ENCODE measurements at places on chromosomes 1 and 21.
A peak's percentile ranks its signal among the peaks of the same experiment; 100 is the strongest.

DNA sequence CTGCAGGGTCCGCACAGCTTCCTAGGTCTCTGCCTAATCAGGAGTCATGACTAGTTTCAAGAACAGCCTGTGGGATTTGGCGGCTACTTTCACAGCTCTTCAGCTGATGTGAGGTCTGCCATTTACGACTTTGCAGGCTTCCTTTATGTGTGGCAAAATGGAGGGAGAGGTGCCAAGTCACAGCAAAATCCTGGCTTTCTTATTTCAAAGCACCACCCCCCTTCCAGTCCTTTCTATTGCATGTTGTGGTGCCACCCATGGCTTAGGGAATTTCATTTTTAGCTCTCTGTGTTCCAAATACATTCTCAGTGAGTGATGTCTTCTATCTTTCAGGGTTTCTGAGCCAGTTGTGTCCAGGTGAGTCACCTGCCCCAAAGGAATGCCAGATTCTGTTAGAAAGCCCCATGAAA, 75.1 kb upstream of the WLS start:
- no peak for DNase-seq

GRCh38 chr1:91011726-91012125, 10.1 kb downstream of the ZNF644 start:
- DNase-seq: no peak

DNA sequence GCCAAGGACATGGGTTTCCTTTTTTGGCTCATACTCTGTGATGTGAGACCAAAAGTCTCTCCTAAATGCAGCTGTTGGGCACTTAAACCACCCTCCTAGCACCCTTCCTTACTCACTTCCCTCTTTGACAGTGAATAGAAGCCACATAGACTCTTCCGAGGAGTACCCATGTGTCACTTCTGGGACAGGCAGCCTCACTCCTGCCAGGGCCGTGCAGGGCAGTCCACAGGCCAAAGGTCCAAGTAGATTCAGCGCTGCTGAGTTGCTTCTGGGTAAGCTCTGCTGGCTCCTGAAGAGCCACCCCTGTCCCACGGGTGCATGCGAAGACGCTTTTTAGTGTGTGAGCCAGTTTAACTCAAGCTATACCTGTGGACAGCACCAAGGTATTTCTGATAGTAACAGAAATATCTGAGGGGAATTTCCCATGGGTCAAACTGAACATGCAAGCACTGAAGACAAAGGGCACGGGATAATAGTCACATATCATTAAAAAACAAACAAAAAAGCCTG, 36.8 kb upstream of the BMP8B start:
- DNase-seq: no peak

- no peak for DNase-seq
Observed at GRCh38 chr1:61741711-61742619, at the start of gene PATJ. TSS of gene PATJ (plus strand) at chr1:61742480. CDS start at chr1:61762893, 20,413 bp downstream.

- no peak for DNase-seq
Observed at GRCh38 chr1:113401067-113401466, 10.8 kb downstream of the MAGI3 start.

GRCh38 chr1:203473781-203474305, 1.8 kb upstream of the PRELP start:
- DNase-seq: no peak

- peak; percentile 17 for DNase-seq
Observed at GRCh38 chr1:161864577-161864976, 98.5 kb downstream of the ATF6 start.

DNA sequence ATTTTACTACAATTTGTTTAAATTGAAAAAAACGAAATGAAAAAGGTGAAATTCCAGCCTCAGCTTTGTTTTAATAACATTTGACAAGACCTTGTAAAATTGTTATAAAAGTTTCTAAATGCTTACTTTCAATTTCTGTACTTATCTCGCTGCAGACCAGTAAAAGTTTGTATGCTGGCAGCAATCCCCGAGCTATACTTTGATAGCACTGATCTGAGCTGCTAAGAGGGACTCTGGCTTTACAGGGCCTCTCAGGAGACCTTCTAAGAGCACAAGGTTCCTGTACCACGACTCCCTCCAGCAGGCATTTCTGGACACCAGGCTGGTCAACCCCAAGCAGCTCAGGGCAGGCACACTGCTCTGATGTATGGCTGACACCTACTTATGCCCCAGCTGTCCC, 13.1 kb downstream of the STMN1 start:
- no peak for DNase-seq

GRCh38 chr1:201552941-201553351, 14.0 kb downstream of the NAV1 start:
- DNase-seq: no peak

DNA sequence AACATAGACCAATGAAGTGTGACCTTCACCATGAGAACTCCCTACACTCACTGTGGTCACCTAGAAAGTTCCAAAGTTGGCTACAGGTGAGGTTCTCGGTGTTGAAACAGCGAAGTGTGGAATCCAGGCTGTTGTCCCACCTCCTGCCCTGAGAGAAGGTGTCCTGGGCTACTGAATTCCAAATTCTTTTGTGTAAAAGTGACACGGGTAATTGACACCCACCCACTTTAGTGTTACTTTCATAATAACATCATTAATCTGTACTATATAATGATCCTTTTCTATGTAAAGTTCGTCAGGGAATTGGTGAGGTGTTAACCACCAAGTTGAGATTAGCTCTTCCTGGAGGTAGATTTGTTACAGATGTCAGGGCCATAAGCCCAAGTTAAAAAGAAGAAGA, 690.7 kb downstream of the RWDD3 start:
- no peak for DNase-seq

- no peak for DNase-seq
Observed at GRCh38 chr1:208165659-208166058, 78.5 kb downstream of the PLXNA2 start.

GRCh38 chr21:30831194-30831765, 1.7 kb upstream of the KRTAP7-1 start:
- DNase-seq: no peak

DNA sequence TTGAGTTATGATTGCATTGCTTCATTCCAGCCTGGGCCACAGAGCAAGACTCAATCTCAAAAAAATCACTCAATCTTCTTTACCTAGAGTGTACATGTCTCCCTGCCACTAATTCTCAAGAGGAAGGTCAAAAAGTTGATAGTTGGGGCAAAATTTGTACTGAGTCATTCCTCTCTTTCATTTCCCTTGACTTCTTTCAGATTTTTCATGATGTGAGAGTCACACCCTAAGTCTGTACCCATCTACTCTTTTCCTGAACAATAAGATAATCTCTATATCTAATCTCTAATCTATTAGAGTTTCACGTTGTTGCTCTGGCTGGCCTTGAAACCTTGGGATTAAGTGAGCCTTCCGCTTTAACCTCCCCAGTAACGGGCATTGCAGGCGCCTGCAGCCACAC, 1.1 kb upstream of the BRDT start:
- no peak for DNase-seq

DNA sequence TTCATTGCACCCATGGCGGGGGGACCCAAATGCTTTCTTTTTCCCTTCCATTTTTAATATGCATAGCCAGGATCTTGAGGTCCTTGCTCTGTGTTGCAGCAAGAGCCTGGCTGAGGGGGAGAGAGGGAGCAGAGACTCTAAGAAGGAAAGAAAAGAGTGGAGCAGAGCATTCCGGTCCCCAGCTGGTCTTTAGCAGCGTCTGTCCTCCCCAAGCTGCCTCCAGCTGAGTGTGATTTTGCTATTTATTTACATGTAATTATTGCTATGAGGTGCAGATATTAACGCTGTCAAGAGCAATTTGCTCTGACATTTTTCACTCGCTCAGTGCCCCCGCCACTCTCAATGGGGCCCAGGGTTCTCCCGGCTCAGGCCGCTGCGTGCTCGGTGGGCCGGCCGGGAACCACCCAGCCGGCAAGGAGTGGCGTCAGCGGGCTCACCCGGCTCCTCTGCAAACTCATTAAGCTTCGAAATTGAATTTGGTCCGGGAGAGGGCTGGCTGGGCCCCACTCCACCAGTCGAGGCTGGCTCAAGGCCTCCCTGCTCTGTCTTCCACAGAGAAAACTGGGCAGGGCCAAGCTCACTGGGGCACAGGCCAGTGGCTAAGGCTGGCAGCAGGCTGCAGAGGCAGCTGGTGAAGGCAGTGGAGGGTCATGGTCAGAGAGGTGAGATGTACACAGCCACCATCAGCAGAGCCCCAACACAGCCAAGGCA, 93.2 kb downstream of the PAX7 start:
- no peak for DNase-seq

- DNase-seq: no peak
Observed at GRCh38 chr1:20956272-20956671, 169.2 kb upstream of the HP1BP3 start.

GRCh38 chr1:20339811-20340457, 49.3 kb downstream of the VWA5B1 start:
- DNase-seq: no peak

- DNase-seq: no peak
Observed at GRCh38 chr1:10816233-10816632, 19.8 kb upstream of the CASZ1 start.

- DNase-seq: no peak
Observed at GRCh38 chr1:212457740-212458338, 25.1 kb downstream of the NENF start.

DNA sequence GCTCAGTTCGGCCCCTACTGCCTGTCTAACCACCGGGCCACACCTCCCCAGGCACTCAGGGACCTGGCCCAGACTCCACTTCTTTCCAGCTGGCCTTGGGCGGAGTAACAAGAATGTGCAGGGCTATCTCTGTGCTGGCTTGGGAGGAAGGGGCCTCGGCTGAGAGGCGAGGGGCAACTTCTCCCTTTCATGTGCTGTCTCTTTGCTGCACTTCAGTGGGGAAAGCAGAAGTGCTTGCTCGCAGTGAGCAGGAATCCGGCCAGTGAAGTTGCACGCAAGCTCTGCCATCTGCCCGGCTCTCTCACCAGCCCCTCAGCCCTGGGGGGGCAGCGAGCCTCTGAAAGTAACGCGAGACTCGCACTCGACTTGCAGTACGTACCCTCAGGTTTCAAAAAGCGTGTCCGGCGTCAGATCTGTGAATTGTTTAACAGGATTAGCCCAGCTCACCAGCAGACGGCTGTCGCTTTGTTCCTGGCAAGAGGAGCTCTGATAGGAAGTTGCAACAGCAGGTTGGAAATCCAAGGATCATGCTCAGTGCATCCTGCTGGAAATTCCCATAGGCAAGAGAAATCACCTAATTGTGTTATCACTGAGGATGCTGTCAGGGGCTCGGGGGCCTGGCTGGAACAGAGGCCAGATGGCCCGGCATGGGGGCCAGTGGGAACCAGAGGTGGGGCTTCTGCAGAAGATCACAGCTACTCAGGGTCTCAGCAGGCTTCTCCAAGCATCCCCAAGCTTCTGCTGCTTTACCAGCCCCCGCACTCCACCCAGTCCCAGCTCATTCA, 221.1 kb downstream of the NPHP4 start:
- DNase-seq: no peak

DNA sequence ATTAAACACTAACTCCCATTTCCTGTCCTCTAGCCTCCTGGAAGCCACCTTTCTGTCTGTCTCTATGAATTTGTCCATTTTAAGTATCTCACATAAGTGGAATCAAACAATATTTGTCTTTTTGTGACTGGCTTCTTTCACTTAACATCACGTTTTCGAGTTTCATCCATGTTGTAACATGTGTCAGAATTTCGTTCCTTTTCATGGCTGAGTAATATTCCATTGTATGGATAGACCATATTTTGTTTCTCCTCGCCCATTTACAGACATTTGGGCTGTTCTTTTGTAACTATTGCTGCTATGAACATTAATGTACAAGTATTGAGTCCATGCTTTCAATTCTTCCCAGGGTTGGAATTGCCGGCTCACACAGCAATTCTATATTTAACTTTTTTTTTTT, 15.7 kb upstream of the H6PD start:
- no peak for DNase-seq

GRCh38 chr1:86282611-86283010, 113.5 kb downstream of the ODF2L start:
- DNase-seq: no peak

- DNase-seq: no peak
Observed at GRCh38 chr1:204359474-204360255, at the start of gene PLEKHA6. TSS of gene PLEKHA6 (minus strand) at chr1:204359929. CDS start at chr1:204273727, 86,202 bp downstream.

GRCh38 chr1:35558374-35559316, 1.0 kb downstream of the NCDN start:
- no peak for DNase-seq

DNA sequence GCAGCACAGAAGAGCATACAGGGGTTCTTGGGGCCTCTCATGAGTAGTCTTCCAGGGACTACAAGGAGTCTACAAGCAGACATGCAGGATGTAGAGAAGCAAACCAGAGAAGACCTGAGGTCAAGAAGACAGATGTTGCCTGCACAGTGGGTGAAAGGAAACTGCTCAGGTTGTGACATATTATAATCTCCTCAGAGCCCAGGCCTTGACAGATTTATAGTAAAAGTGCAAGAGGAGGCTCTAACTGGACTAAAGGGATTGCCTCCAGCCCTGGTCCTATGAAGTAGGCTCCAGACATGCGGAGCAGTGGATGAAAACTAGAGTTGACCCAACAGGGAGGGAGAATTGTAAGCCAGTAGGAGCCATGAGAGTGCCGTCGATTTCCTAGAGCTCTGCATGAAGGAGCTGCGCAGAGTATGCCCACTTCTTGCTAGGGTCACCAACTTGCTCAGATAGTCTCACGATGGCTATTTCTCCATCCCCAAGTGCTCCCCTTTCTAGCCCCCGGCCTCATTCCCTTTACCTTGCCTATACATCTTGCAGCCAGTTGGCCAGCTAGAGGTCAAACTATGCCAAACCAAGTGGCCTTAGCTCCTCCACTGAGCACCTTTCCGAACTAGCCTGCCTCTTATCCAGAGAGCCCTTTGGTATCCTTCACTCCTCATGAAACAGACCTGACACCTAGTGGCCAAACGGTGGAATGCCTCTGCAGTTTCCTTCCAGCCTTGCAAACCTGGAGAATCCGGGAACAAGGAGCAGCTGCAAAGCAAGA, 36.2 kb upstream of the IPO9 start:
- DNase-seq: peak; percentile 65

GRCh38 chr1:145871994-145872924, 13.4 kb upstream of the PIAS3 start:
- no peak for DNase-seq

DNA sequence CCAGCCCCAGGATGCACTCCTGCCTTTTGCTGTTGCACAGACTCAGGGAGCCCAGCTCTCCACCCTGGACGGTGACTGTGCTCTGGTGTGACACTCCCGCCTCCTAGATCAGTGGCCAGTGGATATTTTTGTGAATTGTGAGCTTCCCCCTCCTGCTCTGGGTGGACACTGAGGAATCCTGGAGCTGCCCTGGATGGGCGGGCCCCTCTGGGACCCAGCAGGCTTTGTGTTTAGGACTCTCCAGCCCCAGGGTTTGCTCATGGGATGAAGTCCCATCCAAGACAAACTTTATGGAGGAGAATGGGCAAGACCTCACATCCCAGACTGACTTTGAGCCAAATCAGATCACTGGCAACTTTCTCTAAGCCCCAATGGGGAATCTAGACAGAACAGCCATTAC, 16.1 kb downstream of the SLC6A9 start:
- no peak for DNase-seq
